ENCODE measurements at places on chromosomes 6 and 20. TPM values are rescaled to one million over a fixed set of nuclear protein-coding genes. Genes with fewer than 3 reads are reported as not detected.

- DNase-seq, result no peak
- no peaks in the 10 kb centered on the region for H3K27me3 ChIP-seq
- H3K27ac ChIP-seq, result no peak overlapping the region
- H3K36me3 ChIP-seq, result no peaks in the 10 kb centered on the region
- no peak overlapping the region for H3K4me3 ChIP-seq
These were observed 134.8 kb upstream of the INSM1 start for GRCh38 chr20:20233041-20233514.

DNA sequence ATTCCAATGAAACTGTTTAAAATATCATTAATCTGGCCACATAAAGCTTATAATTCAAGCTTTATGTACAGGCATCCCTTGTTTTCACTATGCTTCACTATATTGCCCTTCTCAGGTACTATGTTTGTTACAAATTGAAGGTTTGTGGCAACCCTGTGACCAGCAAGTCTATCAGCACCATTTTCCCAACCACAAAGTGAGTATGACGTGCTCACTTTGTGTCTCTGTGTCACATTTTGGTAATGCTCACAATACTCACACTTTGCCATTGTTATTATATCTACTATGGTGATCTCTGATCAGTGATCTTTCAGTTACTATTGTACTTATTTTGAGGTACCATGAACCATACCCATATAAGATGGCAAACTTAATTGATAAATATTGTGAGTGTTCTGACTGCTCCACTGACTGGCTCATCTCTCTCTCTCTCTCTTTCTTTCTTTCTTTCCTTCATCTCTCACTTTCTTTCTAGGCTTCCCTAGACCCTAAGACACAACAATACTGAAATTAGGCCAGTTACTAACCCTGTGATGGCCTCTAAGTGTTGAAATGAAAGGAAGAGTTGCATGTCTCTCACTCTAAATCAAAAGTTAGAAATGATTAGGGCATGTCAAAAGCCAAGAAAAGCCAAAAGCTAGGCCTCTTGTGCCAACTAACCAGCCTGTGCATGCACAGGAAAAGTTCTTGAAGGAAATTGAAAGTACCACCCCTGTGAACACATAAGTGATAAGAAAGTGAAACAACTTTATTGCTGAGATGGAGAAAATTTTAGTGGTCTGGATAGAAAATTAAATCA is 227.9 kb downstream of the BCAS1 start:
- H3K4me1 ChIP-seq, result no peaks in the 10 kb centered on the region
- no peaks in the 10 kb centered on the region for H3K36me3 ChIP-seq
- no peak overlapping the region for H3K27ac ChIP-seq
- H3K27me3 ChIP-seq, result no peaks in the 10 kb centered on the region
- no peak for DNase-seq

DNA sequence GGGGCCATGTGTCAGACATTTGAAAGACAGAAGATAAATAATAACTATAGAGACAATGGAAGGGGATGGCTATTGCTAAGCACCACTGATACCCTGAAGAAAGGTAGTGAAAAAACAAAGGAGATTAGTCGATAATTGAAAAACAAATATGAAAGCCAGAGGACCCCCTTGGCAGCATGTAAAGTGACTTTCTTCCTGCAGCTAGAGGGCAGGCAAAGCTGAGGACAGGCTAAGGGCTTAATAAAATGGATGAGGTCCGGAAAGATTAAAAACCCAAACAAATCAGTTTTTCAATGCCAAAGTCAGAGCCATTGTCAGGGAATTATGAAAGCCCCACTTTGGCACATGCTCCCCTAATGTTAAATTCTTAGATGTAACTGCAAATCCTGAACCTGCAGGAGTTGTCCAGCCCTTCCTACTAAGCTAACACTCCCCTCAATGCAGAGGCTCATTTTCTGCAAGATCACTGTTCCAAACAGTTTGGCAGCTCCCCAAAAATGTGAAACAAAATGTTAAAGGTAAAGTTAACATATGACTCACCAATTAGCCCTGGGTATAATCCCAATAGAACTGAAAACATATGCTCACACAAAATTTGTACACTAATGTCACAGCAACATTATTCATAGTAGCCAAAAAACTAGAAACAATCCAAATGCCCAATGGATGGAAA is 1177.9 kb downstream of the GRIK2 start:
- no peaks in the 10 kb centered on the region for H3K36me3 ChIP-seq
- no peak for DNase-seq
- H3K27me3 ChIP-seq, result no peaks in the 10 kb centered on the region
- H3K4me3 ChIP-seq, result no peak overlapping the region
- H3K27ac ChIP-seq, result no peak overlapping the region

DNA sequence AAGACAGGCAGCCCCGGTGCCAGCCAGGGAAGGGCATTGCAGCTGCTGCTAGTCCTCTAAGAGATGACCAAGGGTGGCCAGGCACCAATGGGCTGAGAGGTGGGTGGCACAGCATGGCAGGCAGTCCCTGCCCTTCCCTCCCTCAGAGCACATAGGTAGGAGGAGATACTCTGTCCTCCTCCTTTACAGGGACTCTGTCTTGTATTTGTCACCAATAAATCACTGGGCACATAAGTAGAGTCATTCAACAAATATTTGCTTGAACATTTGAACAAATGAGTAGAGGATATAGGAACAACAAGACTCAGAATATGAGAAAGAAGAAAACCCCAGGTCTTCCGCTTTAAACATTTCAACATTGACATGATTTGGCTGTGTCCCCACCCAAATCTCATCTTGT is 69.4 kb upstream of the CLDN20 start:
- DNase-seq, result no peak
- H3K4me1 ChIP-seq, result no peaks in the 10 kb centered on the region
- no peak overlapping the region for H3K27ac ChIP-seq
- H3K4me3 ChIP-seq, result no peak overlapping the region
- H3K36me3 ChIP-seq, result no peaks in the 10 kb centered on the region

- H3K4me1 ChIP-seq, result peaks cover 9% of the 10 kb centered on the region
- peaks cover 9% of the 10 kb centered on the region for H3K27me3 ChIP-seq
- H3K4me3 ChIP-seq, result no peak overlapping the region
- no peak overlapping the region for H3K27ac ChIP-seq
These were observed 2.4 kb upstream of the MDGA1 start for GRCh38 chr6:37699887-37700619.

DNA sequence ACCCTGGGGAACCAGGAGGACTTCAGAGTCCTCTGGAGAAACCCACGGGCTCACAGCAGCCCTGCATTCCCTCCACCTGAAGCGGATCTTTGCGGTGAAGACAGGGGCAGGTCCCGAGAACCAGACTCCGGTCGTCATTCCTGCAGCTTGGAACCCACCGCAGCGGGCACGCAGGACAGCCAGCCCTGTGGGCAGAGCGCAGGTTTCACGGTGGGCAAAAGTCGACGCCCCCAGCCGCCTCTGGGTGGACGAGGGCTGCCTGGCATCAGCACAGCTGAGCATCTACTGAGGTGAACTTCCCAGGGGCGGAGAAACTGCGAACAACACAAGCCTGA is 118.3 kb downstream of the PSMB1 start:
- H3K4me1 ChIP-seq, result no peaks in the 10 kb centered on the region
- no peaks in the 10 kb centered on the region for H3K27me3 ChIP-seq
- H3K36me3 ChIP-seq, result no peaks in the 10 kb centered on the region
- H3K27ac ChIP-seq, result no peak overlapping the region
- no peak for DNase-seq

DNA sequence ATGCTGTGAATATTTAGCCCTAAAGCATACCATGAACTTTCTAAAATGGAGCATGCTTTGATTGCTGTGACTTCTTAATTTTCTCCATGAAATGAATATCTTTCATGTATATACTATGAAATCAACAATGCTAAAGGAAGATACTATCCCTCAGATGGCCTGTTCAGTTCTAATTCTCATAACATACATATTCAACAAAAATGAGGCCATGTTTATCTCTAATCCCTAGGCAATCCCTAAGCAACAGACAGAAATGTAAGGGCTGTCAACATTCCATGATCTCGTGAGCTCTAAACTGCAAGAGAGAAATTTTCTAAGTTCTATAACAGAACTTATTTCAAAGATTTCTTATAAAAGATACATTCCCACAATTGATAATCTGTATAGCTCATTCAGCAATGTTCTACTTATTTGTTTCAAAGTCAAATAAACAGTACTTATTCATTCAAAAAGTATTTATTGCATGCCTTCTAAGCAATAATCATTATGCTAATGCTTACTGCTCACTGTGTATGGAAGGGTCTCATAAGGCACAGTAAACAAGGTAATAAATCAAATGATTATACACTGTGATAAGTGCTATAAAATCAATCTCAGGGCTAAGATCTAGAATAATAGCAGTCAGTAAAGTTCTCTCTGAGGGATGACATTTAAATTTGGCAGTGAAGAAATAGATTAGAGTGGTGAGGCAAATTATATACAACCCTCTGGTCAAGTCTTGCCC is 492.9 kb downstream of the PHF3 start:
- H3K27ac ChIP-seq, result no peak overlapping the region
- no peaks in the 10 kb centered on the region for H3K4me1 ChIP-seq
- no peak overlapping the region for H3K4me3 ChIP-seq
- H3K27me3 ChIP-seq, result no peaks in the 10 kb centered on the region
- no peaks in the 10 kb centered on the region for H3K36me3 ChIP-seq
- no peak for DNase-seq

- H3K27ac ChIP-seq, result no peak overlapping the region
- H3K36me3 ChIP-seq, result no peaks in the 10 kb centered on the region
- H3K27me3 ChIP-seq, result no peaks in the 10 kb centered on the region
- H3K4me3 ChIP-seq, result no peak overlapping the region
- no peaks in the 10 kb centered on the region for H3K4me1 ChIP-seq
- no peak for DNase-seq
These were observed 120.2 kb downstream of the MBOAT1 start for GRCh38 chr6:20092071-20092566.

The BPIFB2 gene
- not detected for polyA plus RNA-seq

The PRPH2 gene
- polyA plus RNA-seq, result 0.75 TPM

The GPX5 gene
- polyA plus RNA-seq, result not detected
